ENCODE measurements at places on chromosomes 4 and X.
A peak's percentile ranks its signal among the peaks of the same experiment; 100 is the strongest.

DNA sequence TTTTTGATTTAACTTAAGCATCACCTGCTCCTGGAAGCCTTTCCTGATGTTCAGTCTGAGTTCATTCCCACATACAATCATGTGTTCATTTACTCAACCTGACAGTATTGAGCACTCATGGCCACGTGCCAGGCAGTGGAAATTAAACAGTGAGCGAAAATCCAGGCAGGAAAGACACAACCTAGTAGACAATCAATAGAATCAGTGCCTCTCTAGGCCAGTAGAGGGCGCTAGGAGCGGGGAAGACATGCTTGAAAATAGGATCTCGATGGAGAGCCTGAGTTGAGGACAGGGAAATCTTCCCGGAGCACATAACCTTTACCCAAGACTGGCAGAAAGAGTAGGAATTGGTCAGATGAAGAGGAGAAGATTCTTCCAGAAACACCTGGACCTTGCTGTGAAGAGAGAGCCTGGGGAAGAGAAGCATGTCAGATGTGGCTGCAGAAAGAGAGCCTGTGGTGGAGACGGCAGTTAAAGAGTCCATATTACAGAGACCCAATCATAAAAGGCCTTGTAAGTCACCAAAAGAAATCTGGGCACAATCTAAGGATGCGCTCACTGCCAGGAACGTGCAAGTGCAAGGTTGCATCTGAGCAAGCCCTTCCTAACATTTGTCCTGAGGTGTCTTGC, 103.5 kb downstream of the LDB2 start:
- peak; percentile 50 for DNase-seq

DNA sequence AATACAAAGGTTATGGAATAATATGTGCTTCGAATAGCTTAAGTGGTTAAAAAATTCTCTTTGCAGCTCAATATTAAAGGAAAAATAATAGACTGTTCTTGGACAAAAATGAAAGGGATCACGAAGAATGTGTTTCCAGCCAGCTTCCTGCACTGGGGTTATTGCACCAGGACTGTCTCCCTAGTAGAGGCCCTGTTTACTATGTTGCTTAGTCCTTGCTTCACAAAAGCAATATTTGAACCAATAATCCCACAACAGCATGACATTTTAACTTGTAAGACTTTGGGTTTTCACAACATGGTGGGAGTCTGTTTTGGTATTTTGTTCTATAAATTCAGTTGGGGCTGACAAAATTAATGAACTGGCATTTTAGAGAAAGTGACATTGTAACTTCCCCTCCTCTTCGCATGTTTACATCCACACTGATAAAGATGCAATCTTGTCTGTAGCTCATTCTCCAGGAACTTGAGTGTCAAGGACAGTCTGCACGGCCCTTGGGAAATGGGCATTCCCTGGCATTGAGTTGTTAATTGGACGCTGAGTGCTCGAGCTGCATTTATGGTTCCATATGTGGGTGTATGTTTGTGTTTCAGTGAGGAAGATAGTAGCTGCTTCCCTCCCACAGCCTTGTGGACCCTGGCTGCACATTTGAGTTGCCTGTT, 39.0 kb downstream of the SHROOM2 start:
- DNase-seq, result no peak

DNA sequence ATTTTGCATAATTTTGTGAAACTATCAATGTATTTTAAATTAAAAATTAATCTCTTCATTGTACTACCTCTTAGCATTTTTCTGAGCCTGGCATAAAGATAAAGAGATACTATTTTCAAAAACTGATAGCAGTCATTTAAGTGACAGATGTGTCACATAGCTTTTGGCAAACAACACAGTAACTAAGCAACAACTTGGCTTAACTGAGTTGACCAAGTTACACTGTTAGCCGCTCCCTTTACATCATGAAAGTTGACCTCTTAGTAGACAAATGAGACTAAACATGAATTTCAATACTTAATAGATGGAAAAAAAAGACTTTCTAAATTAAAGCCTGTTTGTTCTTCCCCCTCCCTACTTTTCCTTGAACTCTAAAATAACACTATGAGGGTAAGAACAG, 62.0 kb downstream of the ATP8A1 start:
- no peak for DNase-seq

- DNase-seq, result no peak
These were observed 107.7 kb downstream of the APOOL start for GRCh38 chrX:85111347-85111746.

GRCh38 chr4:6371812-6372211, 100.6 kb downstream of the PPP2R2C start:
- DNase-seq, result no peak

- no peak for DNase-seq
These were observed 323.7 kb downstream of the STK32B start for GRCh38 chr4:5374994-5375393.

GRCh38 chr4:39648827-39649558, 10.3 kb upstream of the SMIM14 start:
- no peak for DNase-seq

- no peak for DNase-seq
These were observed 241.4 kb upstream of the RPS6KA3 start for GRCh38 chrX:20507901-20508620.

GRCh38 chr4:150543042-150543441, 38.9 kb upstream of the MAB21L2 start:
- no peak for DNase-seq

DNA sequence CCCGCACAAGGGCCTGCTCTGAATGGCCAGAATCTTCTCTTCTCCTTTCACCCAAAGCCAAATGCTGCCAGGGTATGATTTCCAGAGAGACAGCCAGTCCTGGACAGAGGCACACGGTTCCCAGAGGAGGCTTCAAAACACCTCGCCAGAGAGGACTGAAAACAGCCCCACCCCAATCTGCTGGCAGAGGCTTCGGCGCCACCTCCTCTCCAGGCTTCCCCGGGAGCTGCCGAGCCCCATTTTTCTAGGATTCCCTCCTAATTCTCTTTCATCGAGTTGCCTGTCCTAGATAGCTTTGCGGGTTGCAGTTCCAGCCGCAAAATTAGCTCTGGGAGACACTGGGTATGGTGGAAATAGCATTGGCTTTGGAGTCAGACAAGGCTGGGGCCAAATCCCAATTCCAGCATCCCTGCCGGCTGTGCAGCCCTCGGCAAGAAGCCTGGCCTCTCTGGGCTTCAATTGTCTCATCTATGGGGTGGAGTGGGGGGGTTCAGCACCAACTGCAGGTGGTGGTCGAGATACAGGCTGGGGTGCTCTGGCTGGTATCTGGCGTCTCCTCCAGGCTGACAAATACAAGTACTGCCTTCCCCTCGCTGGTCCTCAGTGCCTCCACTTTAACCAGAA, 22.6 kb downstream of the PPP2R2C start:
- no peak for DNase-seq

Measured in right hindlimb (tissue), 1 donor.